ENCODE measurements at places on chromosomes 5 and 9.

- no peak for DNase-seq
These were observed 116.2 kb downstream of the MAN2A1 start for GRCh38 chr5:109805883-109806282.

DNA sequence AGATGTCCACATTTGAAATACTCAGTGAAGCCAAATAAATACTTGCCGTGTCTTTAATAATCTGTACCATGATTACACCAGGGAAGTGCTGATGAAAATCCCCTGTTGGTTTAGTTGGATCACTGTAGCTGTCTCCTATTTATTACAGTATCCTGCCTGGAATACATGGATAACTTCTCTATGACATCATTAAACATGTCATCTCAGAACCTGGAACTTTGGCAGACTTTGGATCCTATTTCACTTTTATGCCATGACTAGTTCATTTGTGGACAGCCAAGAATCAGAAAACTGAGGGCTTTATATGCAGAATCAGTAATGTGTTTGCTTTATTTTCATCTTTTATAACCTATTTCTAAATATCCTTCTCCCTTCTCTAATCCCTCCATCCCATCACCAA, at the start of gene TXNDC8:
Gene TXNDC8, minus strand, starts transcription at position 137 of the 400 bp plus-strand sequence.
- DNase-seq, result no peak

- DNase-seq, result no peak
These were observed 11.6 kb downstream of the NIPSNAP3B start for GRCh38 chr9:104775574-104775936.

DNA sequence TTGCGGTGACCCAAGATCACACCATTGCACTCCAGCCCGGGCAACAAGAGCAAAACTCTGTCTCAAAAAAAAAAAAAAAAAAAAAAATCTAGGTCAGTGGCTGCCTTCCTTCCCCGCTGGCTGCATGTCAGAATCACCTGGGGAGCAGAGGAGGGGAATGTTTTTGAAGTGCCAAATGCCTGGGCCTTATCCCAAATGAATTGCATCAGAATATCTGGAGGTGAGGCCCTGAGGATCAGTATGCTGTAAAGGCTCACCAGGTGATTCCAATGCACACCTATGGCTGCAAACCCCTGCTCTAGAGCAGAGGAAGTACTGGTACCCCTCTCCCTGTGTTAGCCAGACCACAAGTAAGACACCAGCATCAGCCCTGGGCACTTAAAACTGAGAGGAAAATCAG, 44.7 kb upstream of the GABRP start:
- no peak for DNase-seq

All from fibroblast of skin of left biceps (primary cell).